GM19239 (cell line): ENCODE measurements at places on chromosomes 6 and 20.

- no peak for DNase-seq
These were observed 30.8 kb upstream of the COL21A1 start for GRCh38 chr6:56278171-56278591.

- DNase-seq: no peak
These were observed 15.4 kb downstream of the EZR start for GRCh38 chr6:158803733-158804143.

GRCh38 chr20:14664101-14664500 lies 326.7 kb upstream of the FLRT3 start:
- no peak for DNase-seq

GRCh38 chr20:21505161-21505809 lies 8.6 kb downstream of the NKX2-2 start:
- peak; percentile 80 for DNase-seq

DNA sequence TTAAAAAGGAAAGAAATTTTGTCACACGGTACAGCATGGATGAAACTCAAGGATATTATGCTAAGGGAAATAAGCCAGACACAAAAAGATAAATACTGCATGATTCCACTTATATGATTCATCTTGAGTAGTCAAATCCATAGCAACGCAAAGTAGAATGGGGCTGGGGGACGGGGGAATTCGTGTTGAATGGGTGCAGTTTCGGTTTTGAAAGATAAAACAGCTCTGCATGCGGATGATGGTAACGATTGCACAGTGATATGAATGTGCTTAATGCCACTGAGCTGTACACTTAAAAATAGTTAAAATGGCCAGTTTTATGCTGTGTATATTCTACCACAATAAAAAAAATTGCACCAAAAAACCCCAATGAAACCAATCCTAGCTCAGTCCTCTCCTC lies 52.9 kb upstream of the SIRPA start:
- no peak for DNase-seq

- DNase-seq: no peak
These were observed 129.3 kb upstream of the SASH1 start for GRCh38 chr6:148213366-148213765.

DNA sequence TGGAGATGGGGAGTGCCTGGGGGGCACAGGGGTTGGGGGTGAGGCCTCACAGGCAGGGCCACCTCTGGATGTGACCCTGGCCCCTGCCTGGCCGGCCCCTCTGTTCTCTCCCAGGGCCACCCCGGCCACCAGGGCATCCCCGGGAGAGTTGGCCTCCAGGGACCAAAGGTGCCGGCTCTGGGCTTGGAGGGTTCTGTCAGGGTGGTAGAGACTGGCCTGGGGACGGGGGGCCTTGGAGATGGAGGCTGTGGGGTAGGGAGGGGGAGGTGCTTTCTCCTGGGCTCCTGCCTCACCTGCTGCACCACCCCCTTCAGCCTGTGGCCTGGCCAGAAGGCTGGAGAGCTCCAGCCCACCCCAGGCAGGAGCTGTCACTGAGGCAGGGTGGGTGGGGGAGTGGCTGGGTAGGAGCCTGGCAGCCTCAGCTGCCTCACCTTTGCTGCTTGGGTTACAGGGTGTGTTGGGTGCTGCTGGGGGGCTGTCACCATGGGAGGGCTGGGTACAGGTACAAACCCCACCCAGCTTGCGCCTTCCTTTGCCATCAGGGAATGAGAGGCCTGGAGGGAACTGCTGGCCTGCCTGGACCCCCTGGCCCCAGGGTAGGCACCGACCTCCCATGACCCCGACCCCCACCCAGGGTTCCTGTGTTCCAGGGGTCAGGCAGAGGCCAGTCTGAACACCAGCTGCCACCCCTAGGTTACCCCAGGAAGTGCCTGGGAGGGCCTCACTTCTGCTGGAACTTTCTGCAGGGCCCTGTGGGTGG lies 32.7 kb downstream of the COL20A1 start:
- DNase-seq: no peak

DNA sequence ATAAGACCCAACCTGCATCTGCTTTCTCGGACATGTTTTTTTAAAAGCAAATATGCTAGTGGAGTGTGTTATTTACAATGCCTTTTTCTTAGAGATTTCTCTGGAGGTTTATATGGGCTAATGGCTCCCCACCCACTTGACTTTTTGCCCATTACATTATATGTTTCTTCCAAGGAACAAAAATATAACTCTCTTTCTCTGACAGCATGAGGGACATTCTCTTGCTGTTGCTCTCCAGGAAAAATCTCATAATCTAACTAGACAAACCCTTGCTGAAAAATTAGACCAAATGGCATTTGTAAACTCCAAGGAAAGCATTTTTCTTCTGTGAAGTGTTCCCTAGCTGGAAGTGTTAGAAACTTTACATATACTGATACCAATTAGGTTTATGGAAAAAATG lies 213.7 kb downstream of the PRL start:
- DNase-seq: no peak

DNA sequence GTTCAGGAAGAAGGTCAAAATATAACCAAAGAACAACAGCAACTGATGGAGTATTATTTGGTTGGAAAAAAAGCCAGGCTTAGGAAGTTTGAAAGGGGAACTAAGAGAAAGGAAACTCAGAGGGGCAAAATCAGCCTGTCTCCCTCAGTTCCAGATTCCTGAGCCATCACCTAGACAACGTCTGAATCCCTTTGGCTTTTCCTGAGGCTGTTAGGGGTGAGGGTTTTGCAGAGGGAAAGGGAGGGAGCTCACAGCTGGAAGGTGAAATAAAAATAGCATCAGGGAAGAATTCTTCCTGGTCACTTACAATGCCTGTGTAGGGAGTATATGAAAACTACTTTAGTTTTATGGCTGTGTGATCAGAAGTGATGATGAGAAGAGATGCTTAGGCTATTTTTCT lies 100.5 kb downstream of the SOBP start:
- no peak for DNase-seq
